WTC11 (cell line): ENCODE measurements at places on chromosomes 11 and 22.

GRCh38 chr11:35146074-35146521 is 7.1 kb downstream of the CD44 start:
- DNase-seq: no peak

DNA sequence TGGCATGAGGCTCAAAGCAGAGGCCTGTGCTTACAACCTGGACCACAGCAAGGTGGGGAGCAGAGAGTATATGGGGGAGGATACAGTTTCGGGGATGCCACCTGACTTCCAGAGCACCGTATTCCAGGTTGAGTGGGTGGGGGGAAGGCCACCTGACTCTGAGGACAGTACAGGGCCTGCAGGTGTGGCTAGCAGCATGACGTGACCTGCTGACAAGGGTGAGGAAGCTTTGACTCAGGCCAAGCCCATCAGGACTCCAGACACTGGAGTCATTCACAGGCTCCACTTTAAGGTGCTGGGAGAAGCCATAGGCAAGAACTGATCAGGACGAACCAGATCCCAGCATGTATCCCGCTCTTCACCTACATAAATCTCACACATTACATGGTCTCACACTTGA is 34.6 kb upstream of the CRTAM start:
- DNase-seq: no peak

- no peak for DNase-seq
Measured at GRCh38 chr22:23218053-23218866, 38.0 kb downstream of the BCR start.

DNA sequence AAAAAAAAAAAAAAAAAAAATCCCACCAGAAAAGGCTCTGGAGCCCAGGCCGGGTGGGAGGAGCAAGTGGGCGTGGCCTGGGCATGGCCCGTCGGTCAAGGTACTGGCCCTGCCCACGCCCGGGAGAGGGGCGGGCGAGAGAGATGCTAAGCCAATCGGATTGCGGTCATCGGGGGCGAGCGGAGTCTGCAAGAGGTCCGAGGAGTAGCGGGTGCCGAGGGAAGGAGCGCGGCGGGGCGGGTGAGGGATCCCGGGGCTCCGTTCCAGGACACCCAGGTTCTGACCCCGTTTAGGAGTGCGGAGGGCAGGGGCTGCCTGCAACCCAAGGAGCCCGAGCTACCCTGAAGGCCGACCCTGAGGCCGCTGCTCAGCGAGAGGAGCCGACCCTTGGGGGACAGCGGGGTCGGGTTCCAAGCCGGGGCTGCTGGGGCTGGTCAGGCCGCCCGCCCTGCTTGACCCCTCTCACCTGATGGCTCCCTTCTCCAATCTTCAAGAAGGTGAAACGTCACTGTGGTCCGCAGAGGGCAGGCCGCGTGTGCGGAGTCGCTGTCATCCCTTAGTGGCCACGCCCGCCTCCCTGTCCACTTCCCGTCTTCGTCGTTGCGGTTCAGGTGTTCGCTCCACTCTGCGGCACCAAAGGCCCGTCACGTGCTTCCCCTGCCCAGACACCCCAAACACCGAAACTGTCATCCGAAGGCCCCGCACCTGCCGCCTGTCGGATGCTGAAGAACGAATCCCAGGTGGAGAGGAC is 11.1 kb upstream of the TAB1 start:
- peak; percentile 96 for DNase-seq

DNA sequence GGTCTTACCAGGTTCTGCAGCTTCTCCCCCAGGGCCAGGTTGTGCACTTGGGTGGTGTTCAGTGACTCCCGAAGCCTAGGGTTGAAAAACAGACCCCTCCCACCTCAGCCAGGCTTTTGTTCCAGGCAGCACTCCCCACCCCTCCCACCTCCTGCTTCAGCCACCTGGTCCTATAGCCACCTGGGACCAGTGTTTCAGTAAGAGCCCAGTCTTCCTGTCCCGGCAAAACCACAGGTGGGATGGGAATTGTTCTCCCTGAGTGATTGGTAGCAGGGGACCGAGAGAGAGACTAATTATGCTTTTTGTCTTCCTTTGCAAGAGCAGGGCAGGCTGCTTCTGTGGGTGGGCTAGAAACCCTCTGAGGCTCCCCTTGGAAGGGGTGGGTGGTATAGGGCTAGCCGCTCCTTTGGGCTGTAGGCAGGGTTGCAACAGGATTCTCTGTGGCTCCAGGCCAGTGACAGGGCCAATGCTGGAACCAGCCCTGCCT is 8.5 kb upstream of the NAALADL1 start:
- DNase-seq: peak; percentile 73

DNA sequence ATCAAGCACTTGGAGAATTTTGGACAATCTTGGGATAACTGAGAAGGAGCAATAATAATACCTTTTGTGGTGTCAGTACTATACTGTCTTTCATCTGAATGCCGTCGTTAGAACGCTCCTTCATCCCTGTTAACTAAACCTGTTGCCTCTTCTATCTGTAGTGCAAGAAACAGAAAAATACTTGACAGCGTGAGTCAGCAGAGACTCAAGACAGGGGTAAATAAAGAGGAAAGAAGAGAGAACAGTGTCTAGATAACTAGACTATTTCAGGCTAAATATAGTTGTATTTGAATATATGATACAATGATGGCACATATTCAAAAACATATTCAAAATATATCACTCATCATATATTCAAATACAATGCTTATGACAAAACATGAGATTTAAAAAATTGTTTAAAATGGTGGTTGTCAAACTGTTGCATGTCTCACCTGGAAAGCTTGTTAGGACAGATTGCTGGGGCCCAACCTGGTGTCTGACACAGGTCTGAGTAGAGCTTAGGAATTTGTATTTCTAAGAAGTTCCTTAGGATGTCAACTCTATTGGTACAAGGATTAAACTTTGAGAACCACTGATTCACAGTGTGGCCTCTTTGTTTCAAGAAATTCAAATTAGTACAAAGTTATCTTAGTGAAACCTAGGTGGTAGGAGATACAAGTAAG is 17.4 kb downstream of the OOSP4A start:
- no peak for DNase-seq

- no peak for DNase-seq
Measured at GRCh38 chr11:60797846-60798630, 12.9 kb downstream of the MS4A10 start.

GRCh38 chr11:35106595-35106994 is 32.4 kb upstream of the CD44 start:
- DNase-seq: no peak

- DNase-seq: no peak
Measured at GRCh38 chr11:129595038-129595962, 219.7 kb downstream of the BARX2 start.

- DNase-seq: no peak
Measured at GRCh38 chr11:70174547-70175235, 28.4 kb upstream of the FADD start.

GRCh38 chr11:115700981-115701875 is 197.0 kb upstream of the CADM1 start:
- DNase-seq: no peak

GRCh38 chr11:2095198-2095520 is 44.0 kb downstream of the IGF2 start:
- no peak for DNase-seq

DNA sequence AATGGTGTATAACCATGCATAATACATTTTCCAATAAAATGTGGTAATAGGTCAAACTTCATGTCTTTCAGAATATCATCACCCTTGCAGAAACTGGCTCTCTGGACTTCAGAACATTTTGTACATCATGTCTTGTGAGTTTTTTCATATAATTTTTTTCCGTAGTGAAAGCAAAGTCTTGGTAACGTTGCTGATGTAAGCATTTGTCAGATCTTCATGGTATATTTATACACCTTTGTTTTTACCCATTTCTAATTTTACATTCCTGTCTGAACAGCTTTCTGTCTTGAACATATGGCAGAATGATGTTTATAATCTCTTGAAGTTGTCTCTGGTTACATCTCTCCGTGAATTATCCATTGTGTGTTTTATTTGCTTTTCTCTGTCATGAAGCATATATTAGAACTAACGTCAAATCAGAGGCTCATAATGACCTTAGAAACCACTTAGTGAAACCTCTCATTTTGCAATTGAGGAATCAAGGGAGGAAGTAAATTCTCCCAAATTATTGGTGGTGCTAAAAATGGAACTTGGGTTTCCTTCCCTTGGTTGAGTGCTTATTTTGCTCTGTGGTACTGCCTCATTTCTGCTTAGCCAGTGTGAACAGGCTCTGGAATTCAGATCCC is 37.4 kb downstream of the CSRP3 start:
- no peak for DNase-seq

DNA sequence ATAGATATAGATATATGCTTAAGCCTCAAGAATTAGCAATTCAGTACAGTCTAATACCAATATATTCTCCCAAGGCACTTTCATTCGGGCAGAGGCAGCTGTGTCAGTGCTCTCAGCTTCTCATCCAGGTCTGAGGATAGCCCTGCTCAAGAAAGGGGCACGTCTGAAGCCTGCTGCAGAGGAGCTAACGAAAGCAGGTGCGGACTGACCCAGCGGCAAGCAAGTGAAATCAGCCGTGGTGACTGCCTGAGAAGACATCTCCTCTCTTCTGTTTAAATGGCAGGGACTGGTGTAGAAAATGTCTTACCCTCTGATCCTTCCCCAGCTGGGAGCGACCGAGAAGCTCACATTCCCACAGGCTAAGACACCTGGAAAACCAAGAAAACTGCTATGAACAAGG is 468.6 kb downstream of the BRD1 start:
- no peak for DNase-seq

DNA sequence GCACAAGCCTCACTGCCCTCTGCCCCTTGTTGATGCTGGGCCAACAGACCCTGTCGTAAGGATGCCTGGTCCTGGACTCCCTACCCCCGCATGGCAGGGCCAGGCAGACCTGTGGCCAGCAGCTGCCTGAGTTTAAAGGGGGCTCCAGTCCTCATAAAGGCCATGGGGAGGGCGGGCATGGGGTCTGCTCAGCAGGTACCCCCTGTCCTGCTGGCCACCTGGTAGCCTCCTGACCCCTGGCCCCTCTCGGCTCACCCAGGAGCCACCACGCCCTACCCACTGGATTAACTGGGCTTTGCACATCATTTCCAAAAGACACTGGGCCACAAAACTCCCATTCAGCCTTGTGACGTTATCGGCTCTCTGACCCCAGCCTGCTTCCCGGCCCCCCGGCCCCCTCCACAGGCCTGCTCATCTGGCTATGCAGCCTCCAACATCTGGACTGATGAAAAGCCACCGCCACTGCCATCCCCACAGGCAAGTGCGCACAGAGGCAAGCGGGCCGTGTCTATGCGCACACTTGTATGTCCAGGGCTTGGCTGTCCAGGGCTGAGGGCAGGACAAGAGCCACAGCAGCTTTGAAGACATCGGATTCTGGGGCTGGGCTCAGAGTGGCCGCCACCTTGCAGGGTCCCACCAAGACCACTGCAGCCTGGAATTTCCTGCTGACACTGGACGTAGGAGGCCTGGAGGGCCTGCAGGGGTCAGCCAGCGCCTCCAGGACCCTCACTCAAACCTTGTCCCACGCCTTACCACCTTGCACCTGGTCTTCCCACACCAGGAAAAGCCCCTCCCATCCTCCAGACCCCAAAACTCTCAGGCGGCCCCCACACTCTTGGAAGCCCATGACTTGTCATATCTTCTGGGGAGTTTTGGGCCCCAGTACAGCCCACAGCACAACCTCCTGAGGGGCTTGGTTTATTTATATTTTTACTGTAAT is 48.7 kb downstream of the IGF2 start:
- DNase-seq: no peak

GRCh38 chr11:66324664-66325063 is 7.8 kb upstream of the CD248 start:
- no peak for DNase-seq

- DNase-seq: no peak
Measured at GRCh38 chr22:35191412-35191811, 65.9 kb upstream of the HMGXB4 start.

DNA sequence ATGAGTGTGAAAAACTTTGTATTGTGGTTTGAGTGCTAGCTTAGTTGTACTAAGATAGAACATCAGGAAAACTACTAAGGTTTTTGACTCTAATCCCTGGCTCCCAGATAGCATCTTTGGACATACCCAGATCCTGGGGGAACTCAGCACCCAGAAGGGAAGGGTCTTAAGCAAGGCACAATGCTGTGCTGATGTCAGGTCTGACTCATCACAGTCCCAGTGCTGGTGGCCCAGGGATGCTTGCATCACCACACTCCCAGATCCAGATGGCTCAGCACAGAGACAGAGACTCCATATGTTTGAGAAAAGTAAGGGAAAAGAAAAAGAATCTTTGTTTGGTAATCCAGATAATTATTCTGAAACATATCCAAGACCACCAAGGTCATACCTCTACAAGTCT is 18.3 kb upstream of the OR56A3 start:
- no peak for DNase-seq

DNA sequence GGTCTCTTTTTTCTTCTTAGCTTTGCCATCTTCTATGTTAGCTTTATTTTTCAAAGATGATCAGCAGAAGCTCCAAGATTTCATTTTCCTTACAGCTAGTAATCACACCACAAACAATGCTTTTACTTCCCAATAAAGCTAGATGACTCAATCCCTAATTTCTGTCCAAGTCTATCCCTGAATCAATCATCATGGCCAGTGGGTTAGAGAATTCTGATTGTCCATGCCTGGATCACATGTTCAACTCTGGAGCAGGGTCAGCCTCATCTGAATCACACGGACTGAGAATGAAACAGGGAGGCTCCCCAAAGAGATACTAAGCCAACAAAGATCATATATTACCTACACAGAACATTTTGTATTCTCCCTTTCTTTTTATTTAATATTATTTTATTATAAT is 79.6 kb downstream of the BBOX1 start:
- DNase-seq: no peak

DNA sequence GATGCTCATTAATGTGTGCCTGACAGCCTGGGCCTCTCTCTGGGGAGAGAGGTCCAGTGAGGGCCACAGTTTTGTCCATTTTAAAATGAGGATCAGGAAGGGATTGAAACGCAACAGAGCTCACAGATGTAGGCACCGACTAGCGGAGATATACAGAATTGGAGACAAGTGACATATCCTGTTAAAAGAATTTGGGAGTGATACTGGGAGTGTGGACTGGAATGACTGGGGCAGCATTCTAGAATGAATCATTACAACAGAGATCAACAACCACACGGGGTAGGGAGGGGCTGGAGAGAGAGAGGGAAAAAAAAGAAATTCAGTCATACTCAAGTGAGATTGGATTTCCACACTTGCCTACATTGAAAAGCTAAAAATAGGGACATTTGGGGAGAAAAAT is 2.5 kb upstream of the NCAM1 start:
- no peak for DNase-seq

DNA sequence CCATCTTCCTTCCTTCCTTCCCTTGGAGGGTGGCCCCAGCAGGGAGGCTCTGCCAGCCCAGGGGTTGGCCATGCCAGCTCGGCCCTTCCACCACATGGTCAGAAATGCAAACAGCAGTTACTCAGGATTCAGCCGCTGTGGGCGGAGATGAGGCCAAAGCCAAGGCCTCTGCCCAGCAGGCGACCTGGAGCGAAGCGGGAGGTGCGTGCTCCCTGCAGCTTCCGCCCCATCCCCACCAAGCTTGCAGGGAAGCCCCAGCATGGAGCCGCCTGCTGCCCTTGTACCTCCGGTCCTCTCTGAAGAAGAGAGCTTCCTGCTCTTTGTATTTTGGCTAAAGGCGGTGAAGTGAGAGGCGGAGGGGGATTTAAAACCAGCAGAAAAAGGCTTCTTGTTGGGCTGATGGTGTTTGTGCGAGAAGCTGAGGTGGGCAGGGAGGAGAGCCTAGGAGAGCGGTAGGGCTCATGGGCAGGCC is 50.4 kb downstream of the ANO1 start:
- peak; percentile 47 for DNase-seq
